Thyroid gland (tissue), 4 donors: ENCODE measurements at places on chromosomes 2 and 18. TPM values are rescaled to one million over a fixed set of nuclear protein-coding genes. Genes with fewer than 3 reads are reported as not detected.
A peak's percentile ranks its signal among the peaks of the same experiment; 100 is the strongest.

CRACDL gene
- 5.2 TPM for total RNA-seq

GAL3ST2 gene
- total RNA-seq, result not detected

LPIN2 gene
- total RNA-seq, result 39.9 TPM

TFPI gene
- total RNA-seq, result 147 TPM

IL1R2 gene
- 6.1 TPM for total RNA-seq

MDH1B gene
- total RNA-seq, result 14.7 TPM

TMEM214 gene
- total RNA-seq, result 82.8 TPM

IL18RAP gene
- 2.7 TPM for total RNA-seq

DNA sequence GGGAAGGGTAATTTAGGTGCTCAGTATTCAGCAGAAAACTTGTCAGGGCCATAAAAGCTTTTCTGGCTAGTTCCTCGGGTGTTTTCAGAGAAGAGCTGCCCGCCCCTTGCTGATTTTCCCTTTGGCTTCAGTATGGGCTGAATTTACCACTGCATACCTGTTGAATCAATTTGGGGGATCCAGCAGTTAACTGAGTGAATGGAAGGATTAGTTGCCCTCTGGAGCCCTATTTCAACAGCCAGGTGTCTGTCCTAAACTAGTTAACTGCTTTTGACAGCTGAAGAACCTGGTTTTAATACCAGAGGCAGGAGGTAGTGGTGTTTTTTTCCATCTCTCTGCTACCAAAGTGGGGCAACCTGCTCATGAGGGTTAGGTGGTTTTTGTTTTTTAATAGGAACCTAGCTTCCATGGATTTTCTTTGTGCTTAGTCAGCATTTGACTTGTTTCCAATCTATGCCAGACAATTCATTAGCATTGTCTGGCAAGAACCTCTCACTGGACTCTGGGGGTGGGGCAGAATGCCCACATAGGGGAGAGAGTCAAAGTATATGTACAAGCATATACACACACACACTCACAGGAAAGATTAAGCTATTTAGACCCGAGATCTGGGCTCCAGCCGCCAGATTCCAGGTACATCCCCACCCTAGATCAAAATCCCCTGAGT is 166.5 kb upstream of the SIX3 start:
- DNase-seq, result no peak

GRCh38 chr18:65750389-65751154 is at the start of gene CDH7:
Gene CDH7 (plus strand): TSS chr18:65751012. CDS start chr18:65762843, 11,831 bp downstream.
- DNase-seq, result no peak

GRCh38 chr18:58152891-58153290 is 108.9 kb downstream of the NEDD4L start:
- no peak for DNase-seq

GRCh38 chr2:72936660-72937355 is 19.5 kb downstream of the EMX1 start:
- no peak for DNase-seq

DNA sequence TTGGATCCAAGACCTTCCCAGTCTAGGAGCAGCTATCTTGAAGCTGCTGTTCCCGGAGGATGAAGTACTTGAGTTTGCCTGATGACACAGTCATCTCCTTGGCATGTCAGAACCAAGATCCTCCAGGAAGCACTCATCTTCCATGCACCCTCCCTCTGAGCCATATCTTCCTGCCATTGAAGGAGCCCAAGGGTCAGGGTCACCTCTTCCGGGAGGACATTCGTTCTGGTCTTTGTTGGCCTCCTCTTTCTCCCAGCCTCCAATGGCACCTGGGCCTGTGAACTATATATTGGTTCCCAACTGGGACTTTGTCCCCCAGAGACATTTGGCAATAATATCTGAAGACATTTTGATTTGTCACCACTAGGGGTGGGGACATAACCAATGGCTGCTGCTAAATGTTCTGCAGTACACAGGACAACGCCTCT is 4.2 kb upstream of the MYO7B start:
- DNase-seq, result no peak

DNA sequence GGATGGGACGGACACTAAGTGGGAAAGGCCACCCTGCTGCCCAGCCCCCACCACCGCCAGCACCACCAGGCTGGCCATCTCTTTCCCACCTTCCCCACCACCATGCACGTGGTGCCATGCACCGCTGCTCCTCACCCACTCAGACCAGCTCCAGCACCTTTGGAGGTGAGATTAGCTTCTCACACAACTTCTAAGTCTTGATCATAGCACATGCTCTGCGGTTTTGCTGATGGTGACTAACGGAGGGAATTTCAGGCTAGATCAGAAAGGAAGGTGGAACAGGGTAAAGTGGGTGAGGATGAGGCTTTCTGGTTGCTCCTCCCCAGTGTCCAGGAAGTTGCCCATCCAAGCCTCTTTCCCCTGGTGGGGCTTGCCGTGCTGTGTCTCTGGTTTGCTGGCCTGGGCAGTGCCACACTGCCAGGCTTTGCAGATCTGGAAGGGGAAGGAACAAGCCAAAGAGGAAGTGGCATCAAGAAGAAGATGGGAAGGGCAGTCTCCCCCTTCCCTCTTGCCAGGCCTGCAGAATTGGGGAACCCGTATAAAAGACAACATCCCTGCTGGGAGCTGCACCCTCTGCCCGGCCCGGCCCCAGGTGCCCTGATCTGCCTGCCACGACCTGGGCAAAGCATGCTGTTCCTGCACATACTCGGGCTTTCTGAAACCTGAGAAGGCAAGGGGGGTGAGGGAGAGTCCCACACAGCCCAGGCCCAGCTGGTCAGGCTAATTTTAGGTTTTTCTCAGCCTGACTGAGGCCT is 44.3 kb upstream of the CAB39 start:
- DNase-seq, result no peak

DNA sequence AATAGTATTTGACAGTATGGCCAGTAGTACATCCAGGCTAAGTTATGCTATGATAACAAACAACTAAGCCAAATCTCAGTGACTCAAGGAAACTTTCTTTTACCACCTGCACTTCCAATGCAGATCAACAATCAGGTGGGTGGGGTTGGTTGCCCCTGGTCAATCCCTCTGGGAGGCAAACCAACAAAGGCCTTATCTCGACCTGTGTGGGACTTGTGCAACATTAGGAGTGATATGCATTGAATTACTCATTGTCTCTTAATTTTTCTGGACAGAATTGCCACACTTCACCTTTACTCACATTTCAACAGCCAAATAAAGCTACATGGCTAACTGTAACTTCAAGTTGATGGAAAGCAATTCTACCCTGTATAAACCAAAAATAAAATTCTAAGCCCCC is 1049.3 kb upstream of the CDH2 start:
- DNase-seq, result no peak

DNA sequence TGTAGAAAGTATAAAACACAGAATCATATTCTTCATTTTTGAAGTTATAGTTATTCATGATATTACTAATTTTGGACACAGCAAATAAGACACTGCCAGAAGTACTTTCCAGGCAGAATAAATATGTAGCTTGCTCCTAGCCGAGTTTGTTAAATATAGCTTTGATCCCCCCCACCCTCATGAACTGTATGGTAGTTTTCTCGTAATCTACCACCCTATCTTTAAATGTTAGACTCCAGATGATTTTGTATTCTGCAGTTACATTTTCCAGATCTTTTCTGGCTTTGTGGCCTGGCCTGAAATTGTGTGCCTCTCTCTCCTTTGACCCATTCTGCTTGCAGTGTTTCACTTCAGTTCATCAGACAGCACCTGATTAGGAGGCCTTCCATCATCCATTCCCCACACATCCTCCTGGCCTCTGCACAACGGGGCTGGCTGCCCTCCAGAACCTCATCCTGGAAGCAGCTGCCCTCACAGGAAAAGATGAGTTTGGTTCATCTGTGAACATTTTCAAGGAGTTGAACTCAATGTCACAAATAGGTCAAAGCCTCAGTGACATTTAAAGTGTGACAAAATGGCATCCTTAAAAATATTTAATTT is 4.7 kb upstream of the KCNJ3 start:
- no peak for DNase-seq

- no peak for DNase-seq
Observed at GRCh38 chr2:23694058-23695045, 232.6 kb downstream of the ATAD2B start.

- peak; percentile 90 for DNase-seq
Observed at GRCh38 chr18:58043491-58044369, at the start of gene NEDD4L. Gene NEDD4L (plus strand): TSS chr18:58044226. CDS start chr18:58044661, 435 bp downstream.

DNA sequence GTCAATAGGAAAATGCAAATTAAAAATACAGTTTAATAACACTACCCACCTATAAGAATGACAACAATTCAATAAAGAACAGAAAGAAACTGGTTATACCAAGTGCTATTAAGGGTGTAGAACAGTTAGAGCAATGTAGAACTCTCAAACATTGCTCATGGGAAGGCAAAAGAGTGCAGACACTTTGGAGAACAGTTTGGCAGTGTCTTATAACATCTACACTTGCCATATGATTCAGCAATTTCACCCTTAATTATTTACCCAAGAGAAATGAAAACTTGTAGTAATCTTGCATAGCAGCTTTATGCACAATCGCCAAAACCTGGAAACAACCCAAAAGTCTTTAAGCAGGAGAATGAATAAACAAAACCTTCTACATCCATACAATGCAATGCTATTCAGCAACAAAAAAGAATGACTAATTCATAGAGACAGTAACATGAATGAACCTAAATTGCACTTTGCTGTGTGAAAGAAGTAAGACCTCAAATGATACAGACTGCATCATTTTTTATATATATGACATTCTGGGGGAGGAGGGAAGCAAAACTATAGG is 455.2 kb downstream of the THSD7B start:
- no peak for DNase-seq

GRCh38 chr2:42578621-42579020 is 10.2 kb downstream of the MTA3 start:
- no peak for DNase-seq
